NCI-H526 treated with DMSO at 0.1 percent for 48 hours (cell line): ENCODE measurements at places on chromosomes 4 and X.

DNA sequence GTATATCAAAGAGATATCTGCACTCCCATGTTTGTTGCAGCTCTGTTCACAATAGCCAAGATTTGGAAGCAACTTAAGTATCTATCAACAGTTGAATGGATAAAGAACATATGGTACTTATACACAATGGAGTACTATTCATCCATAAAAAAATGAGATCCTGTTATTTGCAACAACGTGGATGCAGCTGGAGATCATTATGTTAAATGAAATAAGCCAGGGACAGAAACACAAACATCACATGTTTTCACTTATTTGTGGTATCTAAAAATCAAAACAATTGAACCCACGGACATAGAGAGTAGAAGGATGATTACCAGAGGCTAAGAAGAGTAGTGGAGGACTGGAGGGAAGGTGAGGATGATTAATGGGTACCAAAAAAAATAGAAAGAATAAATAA lies 14.2 kb downstream of the IQCM start:
- no peak for DNase-seq

DNA sequence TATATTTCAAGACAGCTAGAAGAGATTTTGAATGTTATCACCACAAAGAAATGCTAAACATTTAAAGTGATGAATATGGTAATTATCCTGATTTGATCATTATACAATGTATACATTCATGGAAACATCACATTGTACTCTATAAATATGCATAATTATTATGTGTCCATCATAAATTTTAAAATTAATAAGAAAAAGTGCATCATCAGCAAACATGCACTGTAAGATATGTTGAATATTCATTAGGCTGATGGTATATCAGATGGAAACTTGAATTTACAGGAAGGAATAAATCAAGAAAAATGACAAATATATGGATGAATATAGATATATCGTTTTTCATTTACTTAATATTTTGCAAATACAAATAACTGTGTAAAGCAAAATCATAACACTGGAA lies 812.1 kb upstream of the INTU start:
- no peak for DNase-seq

DNA sequence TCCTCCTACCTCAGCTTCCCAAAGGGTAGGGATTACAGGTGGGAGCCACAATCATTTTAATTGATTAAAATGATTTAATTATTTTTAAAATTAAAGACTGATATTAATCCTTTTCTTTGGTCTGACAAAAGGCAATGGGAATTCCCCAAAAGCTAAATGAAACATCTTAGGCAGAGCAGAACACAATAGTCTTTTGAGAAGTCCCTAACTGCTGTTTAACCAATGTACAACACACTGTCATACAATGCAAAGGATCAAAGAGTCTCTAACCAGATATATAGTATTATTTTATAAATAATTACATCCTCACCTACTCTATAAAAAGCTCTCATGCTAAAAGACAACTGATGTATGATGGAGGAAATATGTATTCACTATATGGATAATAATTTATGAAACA lies 47.0 kb downstream of the THAP9 start:
- DNase-seq = no peak

GRCh38 chr4:107618656-107619055 lies 101.4 kb downstream of the PAPSS1 start:
- no peak for DNase-seq

- no peak for DNase-seq
These were observed 14.9 kb upstream of the NXF3 start for GRCh38 chrX:103107836-103108235.

- peak; percentile 34 for DNase-seq
These were observed 83.5 kb downstream of the CHRNA9 start for GRCh38 chr4:40418430-40419230.

DNA sequence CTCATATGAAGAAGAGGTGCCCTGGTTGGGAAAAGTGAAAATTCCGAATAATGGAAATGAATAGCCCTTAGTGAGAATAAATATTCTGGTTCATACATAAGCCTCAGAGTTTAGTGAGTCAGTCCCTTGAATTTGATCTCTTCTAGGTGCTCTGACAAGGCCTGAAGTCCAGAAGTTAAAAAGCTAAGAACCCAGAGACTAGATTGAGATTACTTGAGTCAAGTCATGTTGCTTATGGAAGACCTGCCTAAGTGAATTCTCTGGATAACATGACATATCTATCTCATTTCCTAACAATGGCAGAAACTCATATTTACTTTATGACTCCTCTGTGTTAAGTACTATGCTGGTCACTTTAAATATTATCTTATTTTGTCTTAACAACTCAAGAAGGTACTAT lies 10.5 kb upstream of the PRSS48 start:
- no peak for DNase-seq
